D721Med (cell line): ENCODE measurements at places on chromosomes 6 and 20.
A peak's percentile ranks its signal among the peaks of the same experiment; 100 is the strongest.

GRCh38 chr20:23043376-23043775 is 6.1 kb downstream of the THBD start:
- no peak for DNase-seq

DNA sequence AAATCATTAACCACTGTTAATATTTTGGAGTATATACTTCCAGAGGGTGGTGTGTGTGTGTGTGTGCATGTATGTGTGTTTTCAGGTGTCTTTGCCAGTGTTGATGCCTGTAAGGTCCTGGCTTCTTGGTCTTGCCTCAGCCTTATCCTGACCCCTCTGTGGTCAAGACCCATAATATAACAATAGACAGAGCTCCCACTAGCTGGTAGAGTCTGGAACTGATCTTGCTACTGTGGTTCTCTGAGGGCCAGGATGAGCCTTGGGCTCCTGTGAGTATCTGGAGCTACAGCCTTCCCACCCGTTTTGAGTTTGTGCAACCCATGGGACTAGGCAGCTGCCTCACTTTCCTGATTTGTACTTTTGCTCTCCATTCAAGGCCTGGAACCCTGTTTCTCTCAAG is 191.0 kb downstream of the IBTK start:
- no peak for DNase-seq

DNA sequence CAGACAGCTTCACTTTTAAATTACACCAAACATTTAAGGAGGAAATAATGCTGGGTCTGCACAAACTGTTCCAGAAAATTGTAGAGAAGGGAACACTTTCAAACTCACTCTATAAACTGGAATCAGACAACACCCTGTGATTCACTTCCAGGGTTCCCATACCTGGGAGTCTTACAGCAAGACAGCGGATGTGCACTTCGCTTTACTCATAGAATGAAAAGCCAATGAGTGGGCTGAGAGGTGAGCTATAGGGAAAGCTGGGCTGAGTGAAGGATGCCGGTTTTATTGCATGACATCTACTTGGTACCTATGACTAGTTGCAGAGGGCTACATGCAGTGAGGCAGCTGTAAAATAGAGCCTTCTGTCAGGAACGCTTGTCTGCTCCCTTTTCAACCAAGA is 152.1 kb downstream of the FNDC1 start:
- DNase-seq = no peak

DNA sequence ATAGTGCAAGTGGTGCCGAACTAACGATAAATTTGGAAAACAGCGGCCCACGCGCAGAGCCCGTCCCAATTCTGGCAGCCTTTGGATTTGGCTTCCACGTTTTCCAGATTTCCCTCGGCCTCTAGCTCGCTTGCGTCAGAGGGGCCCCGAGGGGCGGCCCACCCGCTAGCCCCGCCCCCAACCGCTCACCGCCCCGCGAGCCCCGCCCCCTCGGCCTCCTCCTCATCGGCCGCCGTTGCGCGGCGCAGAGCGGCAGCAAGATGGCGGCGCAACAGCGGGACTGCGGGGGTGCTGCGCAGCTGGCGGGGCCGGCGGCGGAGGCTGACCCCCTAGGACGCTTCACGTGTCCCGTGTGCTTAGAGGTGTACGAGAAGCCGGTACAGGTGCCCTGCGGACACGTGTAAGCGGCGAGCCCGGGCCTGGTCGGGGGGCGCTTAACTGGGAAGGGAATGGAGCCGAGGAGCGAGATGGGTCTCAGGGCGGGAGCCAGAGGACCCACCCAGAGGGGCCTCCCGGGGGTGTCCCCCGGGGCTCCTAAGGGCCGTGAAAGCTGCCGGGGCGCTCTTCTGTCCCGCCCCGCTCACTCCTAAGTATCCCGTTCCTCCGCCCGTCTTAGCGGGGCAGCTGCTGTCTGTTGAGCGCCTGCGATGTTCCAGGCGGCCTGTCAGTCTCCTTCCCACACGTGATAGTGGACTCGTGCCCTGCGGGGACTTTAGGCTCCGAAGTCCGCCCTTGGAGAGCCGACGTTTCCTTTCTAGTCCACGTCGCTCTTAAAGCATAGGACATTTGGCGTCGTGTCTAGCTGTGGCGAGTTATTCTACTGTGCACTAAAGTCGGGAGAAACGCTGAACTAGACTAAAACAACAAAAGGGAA is at the start of gene RNF114:
RNF114 (plus strand) TSS at position 245 of the 874 bp plus-strand sequence; CDS start at position 261, 16 bp downstream.
- peak; percentile 77 for DNase-seq
